ENCODE measurements at places on chromosomes 1 and 21.

DNA sequence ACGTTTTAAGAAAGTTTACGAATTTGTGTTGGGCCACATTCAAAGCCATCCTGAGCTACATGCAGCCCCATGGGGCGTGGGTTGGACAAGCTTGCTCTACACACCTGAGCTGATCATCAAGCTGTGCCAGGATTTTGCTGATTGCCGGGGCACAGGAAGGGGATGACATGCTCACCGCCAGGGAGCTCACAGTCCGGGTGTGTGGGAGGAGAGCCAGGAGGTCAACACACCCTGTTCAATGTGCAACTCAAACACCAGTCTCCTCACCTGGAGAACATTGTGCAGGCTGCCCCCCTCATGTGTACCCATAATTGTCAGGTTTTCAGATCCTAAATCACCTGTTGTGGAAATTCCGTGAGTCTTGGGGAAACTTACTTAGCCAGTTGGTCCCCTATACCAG, 969 bp downstream of the CYP4A11 start:
- DNase-seq = no peak

DNA sequence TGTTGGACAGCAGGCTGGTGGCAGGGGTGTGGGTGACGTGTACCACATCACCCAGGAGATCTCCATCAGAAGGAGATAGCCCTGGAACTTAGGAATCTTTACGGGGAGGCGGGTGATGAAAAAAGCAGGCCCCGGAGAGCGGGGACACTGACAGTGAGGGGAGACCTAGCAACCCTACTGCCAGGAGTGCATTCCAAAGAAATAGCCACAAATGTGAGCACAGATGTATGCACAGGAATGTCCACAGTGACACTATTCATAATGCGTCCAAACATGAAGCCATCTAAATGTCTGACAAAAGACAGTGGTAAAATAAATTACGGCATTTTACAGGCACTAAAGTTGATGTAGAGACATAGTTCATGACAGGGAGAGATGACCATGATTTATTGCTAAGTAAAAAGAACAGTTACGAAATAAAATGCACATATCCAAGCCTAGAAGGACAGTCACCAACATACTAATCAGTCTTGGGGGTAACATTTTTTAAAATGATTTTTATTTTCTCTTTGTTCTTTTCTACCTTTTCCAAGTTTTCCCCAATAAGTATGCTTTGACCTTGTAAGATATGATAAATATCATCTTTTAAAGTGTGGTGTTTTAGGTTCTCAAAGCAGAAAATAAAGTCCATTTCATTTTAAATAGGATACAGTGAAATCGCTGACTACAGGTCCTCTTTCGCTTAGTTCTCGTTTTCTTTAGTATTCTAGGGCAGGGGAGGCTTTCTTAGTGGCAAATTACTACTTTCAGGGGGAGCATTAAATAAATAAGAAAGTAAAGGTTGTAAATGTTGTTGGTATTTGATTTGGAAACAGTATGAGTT, 21.3 kb downstream of the CD247 start:
- DNase-seq = no peak

- no peak for DNase-seq
These were observed 179.4 kb downstream of the SLC45A1 start for GRCh38 chr1:8497210-8497819.

GRCh38 chr1:65524931-65525265, 104.4 kb downstream of the LEPR start:
- DNase-seq = no peak

DNA sequence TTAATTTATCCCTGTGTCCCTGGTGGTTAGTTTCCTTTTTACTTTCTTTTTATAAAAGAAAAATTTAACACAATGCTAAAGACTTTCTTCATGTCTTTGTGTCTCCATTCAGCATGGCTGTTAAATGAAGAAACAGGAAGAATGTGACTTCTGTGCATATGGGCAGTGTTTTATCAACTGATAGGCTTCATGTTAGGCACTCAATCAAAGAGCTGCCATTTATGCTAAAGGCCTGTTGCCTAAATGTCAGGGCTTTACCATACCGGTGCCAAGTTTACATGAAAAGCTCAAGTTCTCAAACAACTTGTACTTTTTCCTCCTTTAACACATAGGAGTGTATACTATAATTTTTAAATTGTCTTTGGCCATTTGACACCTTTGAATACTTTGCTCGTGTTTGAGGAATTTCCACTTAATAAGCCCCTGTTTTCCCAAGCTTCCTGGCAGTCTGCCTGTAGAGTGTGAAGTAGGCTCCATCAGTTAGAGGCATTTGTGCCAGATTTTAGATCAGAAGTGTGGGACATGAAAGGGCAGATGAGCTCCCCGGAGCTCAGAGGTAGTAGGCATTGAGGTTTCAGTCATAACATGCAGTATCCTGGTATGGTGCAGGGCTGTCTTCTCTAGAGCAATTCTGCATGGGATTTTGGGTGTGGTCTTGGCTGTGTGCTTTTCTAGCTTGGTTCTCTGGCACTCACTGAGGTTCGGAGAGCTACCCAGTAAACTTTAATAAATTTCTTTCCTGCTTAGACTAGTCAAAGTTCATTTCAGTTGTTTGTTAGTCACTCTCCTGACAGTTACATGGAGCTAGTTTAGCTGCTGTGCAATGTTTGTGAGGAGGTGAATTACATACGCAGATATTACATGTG, 119.0 kb downstream of the LEPR start:
- no peak for DNase-seq

Measured in stimulated activated CD4-positive, alpha-beta T cell treated with anti-CD3 and anti-CD28 coated beads, Interleukin-12 subunit alpha, Interleukin-12 subunit beta, amount 100 ng/mL, for 4 hours (primary cell).